Colonic mucosa (tissue), 4 donors: ENCODE measurements at places on chromosomes 3 and 15. TPM values are rescaled to one million over a fixed set of nuclear protein-coding genes. Genes with fewer than 3 reads are reported as not detected.

Gene CD86
- total RNA-seq: 0.57 TPM

Gene ZNF860
- 1.5 TPM for total RNA-seq

Gene CLDN18
- 0.44 TPM for total RNA-seq

DNA sequence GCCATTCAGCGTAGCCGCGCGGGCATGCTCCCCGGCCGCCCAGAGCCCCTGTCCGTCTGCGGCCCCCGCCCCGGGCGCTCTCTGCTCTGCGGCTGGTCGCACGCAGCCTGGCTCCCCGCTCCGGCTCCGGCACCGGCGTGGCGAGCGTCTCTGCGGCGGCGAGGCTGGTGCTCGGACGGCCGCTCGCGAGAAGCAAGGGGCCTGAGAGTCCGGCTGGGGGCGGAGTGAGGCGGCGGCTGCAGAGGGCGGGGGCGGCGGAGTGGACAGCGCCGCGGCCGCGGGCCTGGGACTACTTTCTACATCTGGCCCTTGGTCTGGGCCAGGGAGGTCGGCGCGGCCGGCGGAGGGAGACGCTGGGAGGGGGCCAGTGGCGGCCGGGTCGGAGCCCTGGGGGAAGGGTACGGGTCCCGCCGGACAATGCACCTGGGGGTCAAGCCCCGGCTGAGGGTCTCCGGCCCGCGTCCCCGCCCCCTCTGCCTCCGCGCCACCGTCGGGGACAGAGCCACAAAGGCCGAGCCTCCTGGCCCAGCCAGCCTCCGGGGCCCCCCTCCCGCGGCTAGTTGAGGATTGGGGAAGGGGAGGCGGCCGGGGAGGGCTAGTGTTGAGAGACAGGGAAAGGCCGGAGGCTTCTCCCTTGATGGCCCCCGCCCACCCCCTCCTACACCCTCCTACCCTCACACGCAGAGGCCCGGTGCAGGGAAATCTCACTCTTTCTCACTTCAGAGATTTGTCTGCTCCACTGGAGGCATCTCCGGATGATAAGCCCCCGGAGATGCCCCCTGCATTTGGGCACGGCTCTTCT, at the start of gene PRTG:
TSS of gene PRTG (minus strand) at position 226 of the 802 bp plus-strand sequence. CDS start at position 5, 221 bp downstream.
- peaks cover 7% of the 10 kb centered on the region for H3K4me1 ChIP-seq
- H3K36me3 ChIP-seq: no peaks in the 10 kb centered on the region
- peak within 1 kb of the TSS; percentile 22 for H3K27ac ChIP-seq
- H3K27me3 ChIP-seq: peaks cover 53% of the 10 kb centered on the region
- peak; percentile 35 for DNase-seq
- H3K4me3 ChIP-seq: peak within 1 kb of the TSS; percentile 61

- H3K4me1 ChIP-seq: peaks cover 5% of the 10 kb centered on the region
- no peak overlapping the region for H3K4me3 ChIP-seq
- DNase-seq: peak; percentile 29
- H3K36me3 ChIP-seq: no peaks in the 10 kb centered on the region
- no peaks in the 10 kb centered on the region for H3K27me3 ChIP-seq
These were observed 5.0 kb downstream of the TOMM70 start for GRCh38 chr3:100395679-100396431.

- no peaks in the 10 kb centered on the region for H3K4me1 ChIP-seq
- DNase-seq: no peak
- H3K27me3 ChIP-seq: no peaks in the 10 kb centered on the region
- no peaks in the 10 kb centered on the region for H3K36me3 ChIP-seq
- H3K4me3 ChIP-seq: no peak overlapping the region
These were observed 28.4 kb upstream of the LDHAL6B start for GRCh38 chr15:59178151-59178695.

DNA sequence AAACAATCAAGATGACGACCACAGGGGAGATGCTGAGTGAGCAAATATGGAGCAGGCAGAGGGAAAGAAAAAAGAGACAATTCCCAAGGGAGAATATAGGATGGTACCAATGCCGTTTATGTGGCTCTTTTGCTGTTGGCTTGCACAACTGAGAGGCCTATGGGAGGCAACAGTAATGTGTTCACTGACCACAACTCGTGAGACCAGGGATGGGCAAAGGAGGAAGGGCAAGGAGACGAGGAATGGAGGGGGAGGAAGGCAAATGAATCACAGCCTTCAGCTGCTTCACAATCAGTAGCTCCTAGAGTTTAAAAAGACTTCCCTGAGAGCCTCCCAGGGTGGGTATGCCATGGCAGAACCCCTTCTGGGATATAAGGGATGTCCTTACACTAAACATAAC, 131.5 kb downstream of the SLC9A9 start:
- no peaks in the 10 kb centered on the region for H3K4me1 ChIP-seq
- H3K4me3 ChIP-seq: no peak overlapping the region
- no peak overlapping the region for H3K27ac ChIP-seq
- H3K27me3 ChIP-seq: no peaks in the 10 kb centered on the region

DNA sequence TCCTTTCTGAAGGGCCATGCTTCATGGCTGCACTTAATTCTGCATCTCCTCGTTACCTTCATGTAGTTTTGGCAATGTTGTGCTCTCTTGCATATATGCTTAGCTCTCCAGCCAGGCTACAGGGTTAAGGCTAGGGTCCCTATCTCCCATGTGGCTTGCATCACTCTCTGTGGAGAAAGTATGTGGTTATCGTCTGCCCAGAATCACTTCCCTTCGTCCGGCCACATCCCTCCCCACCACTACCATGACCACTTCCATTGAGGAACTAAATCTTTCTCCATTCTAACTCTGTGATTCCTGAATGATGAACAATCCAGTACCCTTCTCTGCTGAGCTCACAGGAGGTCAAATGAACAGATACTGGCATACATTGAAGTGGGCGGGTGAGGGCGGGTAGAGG, 34.0 kb downstream of the WWTR1 start:
- no peaks in the 10 kb centered on the region for H3K4me1 ChIP-seq
- no peak overlapping the region for H3K27ac ChIP-seq
- no peaks in the 10 kb centered on the region for H3K27me3 ChIP-seq

DNA sequence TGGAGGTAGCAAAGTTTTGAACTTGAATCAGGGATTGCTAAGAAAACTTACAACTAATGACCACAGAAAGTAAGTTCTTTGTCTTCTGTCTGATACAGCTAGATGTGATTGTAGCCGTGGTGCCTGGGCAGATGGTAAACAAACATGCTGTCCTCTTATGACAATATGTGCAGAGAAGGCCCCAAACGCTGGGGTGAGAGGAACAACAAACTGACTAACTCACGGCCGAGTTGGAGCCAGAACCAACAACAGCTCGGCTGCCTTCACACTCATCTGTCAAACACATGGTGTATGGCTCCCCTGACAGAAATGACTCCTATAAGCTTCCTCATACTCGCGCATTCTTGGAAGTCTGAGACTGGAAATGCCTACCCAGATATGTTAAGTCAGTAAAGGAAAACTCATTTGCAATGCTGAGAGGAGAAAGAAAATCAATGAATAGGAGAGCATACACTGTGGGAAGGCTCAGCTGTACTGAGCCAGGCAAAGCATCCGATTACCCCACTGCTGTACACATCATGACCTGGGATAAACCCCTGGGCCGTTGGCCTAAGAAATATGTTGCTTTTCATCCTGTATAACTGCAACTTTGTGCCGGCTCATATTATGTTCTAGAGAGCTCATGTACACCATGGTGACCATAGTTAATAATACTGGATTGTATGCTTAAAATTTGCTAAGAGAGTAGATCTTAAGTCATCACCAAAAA, 5.7 kb downstream of the THBS1 start:
- H3K36me3 ChIP-seq: no peaks in the 10 kb centered on the region
- H3K4me1 ChIP-seq: no peaks in the 10 kb centered on the region
- H3K4me3 ChIP-seq: no peak overlapping the region
- H3K27ac ChIP-seq: no peak overlapping the region
- H3K27me3 ChIP-seq: no peaks in the 10 kb centered on the region

GRCh38 chr15:41513506-41514227, at the start of gene LTK:
Gene LTK, minus strand, starts transcription at chr15:41513827. Its CDS starts 118 bp downstream, at chr15:41513709.
- peaks cover 23% of the 10 kb centered on the region for H3K27me3 ChIP-seq
- peak; percentile 42 for DNase-seq
- H3K4me1 ChIP-seq: peaks cover 12% of the 10 kb centered on the region
- H3K27ac ChIP-seq: no peak within 1 kb of the TSS

DNA sequence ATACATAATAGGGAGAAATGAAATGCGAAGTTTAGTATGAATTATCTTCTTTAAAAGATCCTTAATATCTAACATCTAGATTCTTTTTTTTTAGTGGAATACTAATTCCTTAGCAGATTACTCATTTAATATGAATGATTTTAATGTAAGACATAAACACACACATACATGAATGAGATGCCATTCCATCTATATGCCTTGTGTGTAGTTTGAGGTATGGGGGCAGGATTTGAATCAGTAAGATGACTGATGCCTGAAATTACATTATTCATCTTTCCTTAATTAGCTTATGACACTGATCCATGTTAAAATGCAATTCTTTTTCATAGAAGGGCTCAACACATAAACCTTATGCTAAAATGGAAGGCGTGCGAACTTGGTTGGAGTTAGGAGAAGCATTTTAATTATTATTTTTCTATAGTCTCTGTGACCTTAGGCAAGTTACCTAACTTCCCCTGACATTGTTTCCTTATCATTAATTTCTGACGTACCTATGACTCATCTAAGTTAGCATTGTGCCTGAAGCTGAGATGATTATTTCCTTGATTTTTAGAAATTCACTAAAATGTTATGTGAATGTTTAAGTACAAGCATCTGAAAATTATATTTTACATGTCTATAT, 10.8 kb upstream of the BNIP2 start:
- no peak overlapping the region for H3K4me3 ChIP-seq
- no peak for DNase-seq
- H3K27me3 ChIP-seq: no peaks in the 10 kb centered on the region
- no peaks in the 10 kb centered on the region for H3K4me1 ChIP-seq
- no peak overlapping the region for H3K27ac ChIP-seq

GRCh38 chr3:178561239-178561638, 25.0 kb downstream of the KCNMB2 start:
- no peak overlapping the region for H3K27ac ChIP-seq
- no peaks in the 10 kb centered on the region for H3K27me3 ChIP-seq
- no peaks in the 10 kb centered on the region for H3K4me1 ChIP-seq

DNA sequence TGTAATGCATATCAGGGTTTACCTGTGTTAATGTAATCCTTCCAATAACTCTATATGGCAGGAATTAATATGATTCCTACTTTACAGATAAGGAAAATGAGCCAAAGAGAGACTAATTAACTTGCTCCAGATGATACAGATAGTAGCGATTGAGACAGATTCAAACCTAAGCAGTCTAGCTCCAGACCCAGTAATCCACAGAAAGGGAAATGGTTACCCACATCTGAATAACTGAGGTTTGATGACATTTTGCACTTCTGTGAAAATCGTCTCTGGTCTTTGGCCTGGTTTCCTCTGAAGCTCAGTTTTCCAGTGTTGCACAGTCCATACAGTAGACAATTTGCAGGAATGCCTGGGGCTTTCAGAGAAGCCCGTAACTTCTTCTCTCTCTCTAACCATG, 177.1 kb upstream of the UMPS start:
- H3K4me1 ChIP-seq: peaks cover 9% of the 10 kb centered on the region
- H3K27ac ChIP-seq: no peak overlapping the region
- no peaks in the 10 kb centered on the region for H3K27me3 ChIP-seq
- H3K4me3 ChIP-seq: no peak overlapping the region
- H3K36me3 ChIP-seq: no peaks in the 10 kb centered on the region

GRCh38 chr15:50066202-50066601, 52.8 kb downstream of the ATP8B4 start:
- no peak for DNase-seq
- H3K4me3 ChIP-seq: no peak overlapping the region
- no peaks in the 10 kb centered on the region for H3K36me3 ChIP-seq

GRCh38 chr15:32649342-32649741, 7.8 kb downstream of the SCG5 start:
- no peak for DNase-seq
- H3K4me1 ChIP-seq: no peaks in the 10 kb centered on the region
- no peaks in the 10 kb centered on the region for H3K27me3 ChIP-seq
- H3K4me3 ChIP-seq: no peak overlapping the region

DNA sequence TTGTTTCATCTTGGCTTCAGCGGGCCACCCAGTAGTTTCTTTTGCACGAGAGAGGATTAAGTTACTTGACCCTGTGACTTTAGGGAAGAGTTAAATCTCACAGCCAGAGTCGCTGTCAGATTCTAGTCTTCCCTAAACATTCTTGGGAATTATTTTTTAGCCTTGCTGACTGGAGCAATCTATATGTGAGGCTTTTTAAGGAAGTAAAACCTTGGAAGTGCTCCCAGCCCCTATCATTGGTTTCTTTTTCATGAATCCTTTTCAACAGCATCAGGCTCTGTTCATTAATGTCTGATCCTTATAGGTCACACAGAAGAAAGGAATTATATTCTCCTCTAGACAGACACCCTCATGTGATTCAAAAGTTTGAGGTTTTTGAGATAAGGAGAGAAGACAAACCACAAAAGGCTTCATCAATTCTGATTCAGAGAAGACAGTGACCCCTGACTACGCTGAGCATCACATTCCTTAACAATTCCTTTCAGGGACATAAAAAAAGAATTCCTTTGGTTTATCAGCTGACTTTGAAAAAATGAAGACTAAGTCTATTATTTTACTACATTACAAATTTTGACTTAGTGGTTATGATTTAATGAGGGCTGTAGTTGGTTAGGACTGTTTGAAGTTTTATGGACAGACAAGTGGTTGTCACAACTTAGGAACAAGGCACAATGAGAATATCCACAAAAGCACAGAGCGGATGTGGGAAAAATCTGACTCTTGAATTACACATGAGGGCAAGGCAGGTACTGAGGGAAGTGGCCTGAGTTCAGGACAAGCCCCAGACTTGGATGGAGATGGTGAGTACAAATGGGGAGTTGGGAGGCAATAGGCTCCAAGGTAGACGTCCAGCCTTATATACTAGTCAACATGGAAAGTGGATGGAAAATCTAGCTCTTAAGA, 171.1 kb upstream of the STT3B start:
- H3K27ac ChIP-seq: no peak overlapping the region
- DNase-seq: no peak
- no peak overlapping the region for H3K4me3 ChIP-seq
- no peaks in the 10 kb centered on the region for H3K27me3 ChIP-seq
- H3K4me1 ChIP-seq: no peaks in the 10 kb centered on the region
